ENCODE measurements at places on chromosomes 2 and 18.

GRCh38 chr2:75604484-75604883 lies 42.1 kb upstream of the MRPL19 start:
- no peak overlapping the region for H3K27ac ChIP-seq
- peaks cover 4% of the 10 kb centered on the region for H3K4me1 ChIP-seq
- H3K27me3 ChIP-seq, result peaks cover 3% of the 10 kb centered on the region
- no peaks in the 10 kb centered on the region for H3K36me3 ChIP-seq
- no peak for DNase-seq
- no peak overlapping the region for H3K4me3 ChIP-seq

DNA sequence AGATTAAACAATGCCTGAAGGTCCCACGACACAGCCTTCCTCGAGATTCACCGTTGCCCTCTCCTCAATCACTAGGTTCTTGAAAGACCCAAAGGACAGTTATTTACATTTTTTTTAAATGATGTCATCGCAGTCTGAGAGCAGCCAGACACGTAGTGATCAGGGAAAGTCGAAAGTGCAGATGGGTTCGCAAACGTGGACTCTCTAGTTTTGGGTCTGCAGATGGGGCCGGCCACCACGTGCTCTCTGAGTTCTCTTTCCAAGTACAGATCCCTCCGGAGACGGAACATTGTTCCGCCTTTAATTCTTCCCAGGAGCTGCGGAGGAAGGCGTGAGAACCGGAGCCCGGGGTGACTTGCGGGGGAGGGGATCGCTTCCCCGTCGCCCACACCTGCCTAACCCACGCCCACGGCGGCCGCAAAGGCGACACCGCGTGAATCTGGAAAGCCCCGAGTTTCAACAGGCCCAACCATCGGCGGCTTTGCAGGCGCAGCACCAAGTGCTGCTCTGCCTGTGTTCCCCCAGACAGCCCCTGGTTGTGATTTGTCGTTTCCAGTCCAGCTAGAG lies 54.3 kb downstream of the PKDCC start:
- H3K4me1 ChIP-seq, result peaks cover 30% of the 10 kb centered on the region
- H3K27ac ChIP-seq, result no peak overlapping the region

DNA sequence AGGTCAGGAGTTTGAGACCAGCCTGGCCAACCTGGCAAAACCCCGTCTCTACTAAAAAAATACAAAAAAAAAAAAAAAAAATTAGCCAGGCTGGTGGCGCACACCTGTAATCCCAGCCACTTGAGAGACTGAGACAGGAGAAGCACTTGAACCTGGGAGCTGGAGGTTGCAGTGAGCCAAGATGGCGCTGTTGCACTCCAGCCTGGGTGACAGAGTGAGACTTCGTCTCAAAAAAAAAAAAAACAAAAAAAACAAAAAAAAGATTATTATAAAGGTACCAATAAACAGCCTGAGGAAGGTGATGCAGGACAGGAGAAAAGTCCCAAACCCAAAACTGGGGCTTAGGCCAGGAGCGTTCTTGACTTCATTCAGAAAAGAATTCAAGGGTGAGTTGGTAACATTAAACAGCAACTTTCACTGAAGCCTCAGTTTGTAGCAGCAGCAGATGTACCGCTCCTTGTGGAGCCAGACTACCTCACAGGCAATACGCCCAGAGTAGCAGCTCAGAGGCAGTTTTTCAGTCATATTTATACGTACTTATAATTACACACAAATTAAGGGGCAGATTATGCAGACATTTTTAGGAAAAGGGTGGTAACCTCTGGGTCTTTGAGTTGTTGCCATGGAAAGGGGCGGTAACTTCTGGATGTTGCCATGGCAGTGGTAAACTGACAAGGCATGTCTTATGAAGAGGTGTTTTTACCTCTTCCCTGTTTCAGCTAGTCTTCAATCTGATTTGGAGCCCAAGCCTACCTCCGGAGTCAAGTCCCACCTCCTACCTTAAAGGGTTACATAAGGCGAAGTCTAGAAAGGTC lies 1596.6 kb upstream of the CELF4 start:
- H3K36me3 ChIP-seq, result no peaks in the 10 kb centered on the region
- no peak for DNase-seq
- H3K4me1 ChIP-seq, result no peaks in the 10 kb centered on the region
- H3K27ac ChIP-seq, result no peak overlapping the region

- no peaks in the 10 kb centered on the region for H3K27me3 ChIP-seq
- DNase-seq, result no peak
- H3K4me1 ChIP-seq, result no peaks in the 10 kb centered on the region
- H3K36me3 ChIP-seq, result no peaks in the 10 kb centered on the region
Measured at GRCh38 chr18:63832470-63832869, 55.0 kb upstream of the SERPINB2 start.

DNA sequence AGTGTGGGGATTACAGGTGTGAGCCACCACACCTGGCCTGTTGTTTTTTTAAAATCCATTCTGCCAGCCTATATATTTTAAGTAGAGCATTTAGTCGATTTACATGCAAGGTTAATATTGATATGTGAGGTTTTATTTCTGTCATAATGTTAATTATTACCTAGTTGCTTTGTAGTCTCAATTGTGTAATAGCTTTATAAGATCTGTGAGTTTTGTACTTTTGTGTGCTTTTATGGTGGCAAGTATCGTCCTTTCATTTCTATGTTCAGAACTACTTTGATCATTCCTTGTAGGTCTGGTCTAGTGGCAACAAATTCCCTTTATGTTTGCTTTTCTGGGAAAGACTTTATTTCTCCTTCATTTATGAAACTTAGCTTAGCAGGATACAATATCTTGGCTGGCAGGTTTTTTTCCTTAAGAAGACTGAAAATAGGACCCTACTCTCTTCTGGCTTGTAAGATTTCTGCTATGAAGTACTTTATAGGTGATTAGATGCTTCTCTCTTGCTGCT lies 51.0 kb upstream of the FAM117B start:
- no peak overlapping the region for H3K4me3 ChIP-seq
- H3K4me1 ChIP-seq, result no peaks in the 10 kb centered on the region
- H3K36me3 ChIP-seq, result no peaks in the 10 kb centered on the region
- no peak for DNase-seq
- no peak overlapping the region for H3K27ac ChIP-seq
- no peaks in the 10 kb centered on the region for H3K27me3 ChIP-seq

DNA sequence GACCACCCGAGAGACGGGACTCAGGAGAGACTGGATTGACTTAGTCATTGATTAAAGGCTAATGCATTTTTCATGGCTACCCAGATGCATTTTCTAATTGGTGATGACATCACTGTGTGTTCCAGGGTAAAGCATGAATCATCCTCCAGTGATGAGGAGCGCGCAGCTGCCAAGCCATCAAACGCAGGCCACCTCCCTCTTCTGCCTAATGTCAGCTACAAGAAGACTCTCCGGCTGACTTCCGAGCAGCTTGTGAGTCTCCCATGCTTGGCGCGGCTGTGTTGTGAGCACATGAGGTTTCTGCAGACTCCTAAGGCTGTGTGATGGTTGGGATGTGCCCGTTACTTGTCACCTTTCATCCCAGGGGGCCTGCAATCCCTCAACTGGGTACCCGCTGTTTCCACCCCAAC lies 56.4 kb downstream of the LPIN1 start:
- DNase-seq, result no peak
- H3K27ac ChIP-seq, result no peak overlapping the region
- H3K36me3 ChIP-seq, result peaks cover 35% of the 10 kb centered on the region
- H3K4me1 ChIP-seq, result no peaks in the 10 kb centered on the region
- no peak overlapping the region for H3K4me3 ChIP-seq

GRCh38 chr2:9813312-9814128 lies 29.8 kb upstream of the TAF1B start:
- DNase-seq, result peak; percentile 87
- no peaks in the 10 kb centered on the region for H3K36me3 ChIP-seq
- H3K4me3 ChIP-seq, result no peak overlapping the region

DNA sequence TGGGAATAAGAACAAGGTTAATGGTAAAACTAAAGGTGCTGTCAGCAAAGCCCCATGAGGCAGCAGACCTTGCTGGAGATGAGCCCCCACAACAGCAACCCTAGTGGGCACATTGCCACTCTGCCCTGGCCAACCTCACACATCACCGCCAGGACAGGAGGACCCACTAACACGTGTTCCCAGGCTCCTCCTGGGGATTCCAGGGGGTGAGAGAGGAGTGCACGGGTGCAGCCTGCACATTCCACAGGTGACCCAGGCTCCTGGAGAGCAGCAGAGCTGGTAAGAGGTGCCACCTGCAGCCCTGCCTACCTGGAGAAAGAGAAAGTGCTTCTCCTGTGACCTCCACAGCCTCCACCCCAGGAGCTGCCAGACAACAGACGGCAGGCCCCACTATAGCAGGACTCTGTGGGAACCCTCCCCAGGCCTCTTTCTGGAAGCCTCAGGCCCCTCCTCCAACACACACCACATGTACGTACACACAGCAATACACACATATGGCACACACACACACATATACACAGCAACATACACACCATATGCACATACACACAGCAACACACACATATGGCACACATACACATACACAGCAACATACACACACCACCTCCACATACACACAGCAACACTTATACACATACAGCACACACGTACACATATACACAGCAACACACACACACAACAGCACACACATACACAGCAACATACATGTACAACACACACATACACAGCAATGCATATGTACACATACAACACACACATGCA lies 187.1 kb downstream of the GLI2 start:
- peaks cover 32% of the 10 kb centered on the region for H3K4me1 ChIP-seq
- DNase-seq, result no peak
- H3K36me3 ChIP-seq, result peaks cover 6% of the 10 kb centered on the region
- no peak overlapping the region for H3K27ac ChIP-seq
- H3K4me3 ChIP-seq, result no peak overlapping the region

DNA sequence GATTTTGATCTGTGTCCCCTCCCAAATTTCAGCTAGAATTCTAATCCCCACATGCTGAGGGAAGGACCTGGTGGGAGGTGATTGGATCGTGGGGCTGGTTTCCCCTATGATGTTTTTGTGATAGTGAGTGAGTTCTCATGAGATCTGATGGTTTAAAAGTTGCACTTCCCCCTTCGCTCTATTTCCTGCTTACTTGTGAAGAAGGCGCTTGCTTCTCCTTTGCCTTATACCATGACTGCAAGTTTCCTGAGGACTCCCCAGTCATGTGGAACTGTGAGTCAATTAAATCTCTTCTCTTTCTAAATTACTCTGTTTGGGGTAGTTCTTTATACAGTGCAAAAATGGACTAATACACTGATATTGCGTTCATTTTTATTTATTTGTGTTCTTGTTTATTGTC lies 636.8 kb upstream of the LINC00305 start:
- H3K4me3 ChIP-seq, result no peak overlapping the region
- H3K4me1 ChIP-seq, result no peaks in the 10 kb centered on the region
- H3K27me3 ChIP-seq, result no peaks in the 10 kb centered on the region
- H3K27ac ChIP-seq, result no peak overlapping the region
- no peaks in the 10 kb centered on the region for H3K36me3 ChIP-seq

DNA sequence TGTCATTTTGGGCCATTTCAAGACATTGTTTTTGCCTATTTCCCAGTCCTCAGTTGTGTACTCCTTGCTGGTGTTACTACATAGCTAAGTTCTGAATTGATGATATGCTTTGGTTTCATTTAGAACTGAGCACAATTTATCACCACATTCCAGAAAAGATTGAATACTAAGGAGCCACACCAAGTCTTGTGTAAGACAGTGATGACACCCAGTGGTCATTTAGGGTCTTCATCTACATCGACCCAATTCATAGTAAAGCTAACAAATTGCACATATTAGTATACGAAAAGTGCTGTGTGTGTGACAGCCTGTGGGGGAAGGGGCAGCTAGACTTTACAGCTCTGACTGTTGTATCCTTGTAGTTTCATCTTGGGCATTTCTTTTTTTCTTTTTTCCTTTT lies 10.9 kb upstream of the DLX2 start:
- no peaks in the 10 kb centered on the region for H3K36me3 ChIP-seq
- H3K4me3 ChIP-seq, result no peak overlapping the region
- H3K4me1 ChIP-seq, result no peaks in the 10 kb centered on the region

DNA sequence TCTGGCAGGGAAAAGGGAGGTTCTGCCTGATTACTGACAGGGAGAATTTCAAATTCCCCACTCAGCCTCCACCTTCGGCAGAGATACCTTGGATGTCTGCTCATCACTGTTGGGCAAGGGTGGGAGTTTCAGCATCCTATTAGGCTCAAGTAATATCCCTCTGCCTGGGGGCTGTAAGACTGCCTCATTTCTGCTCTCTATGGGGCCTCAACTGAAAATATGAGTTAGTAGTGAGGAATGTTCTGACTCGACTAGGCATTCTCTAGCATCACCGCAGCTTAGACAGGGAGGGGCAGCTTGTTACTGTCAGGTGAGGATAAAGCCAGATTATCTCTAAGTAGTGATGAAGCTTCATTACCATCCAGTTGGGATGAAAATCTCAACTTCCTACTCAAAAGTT lies 87.7 kb upstream of the LRP1B start:
- no peak overlapping the region for H3K4me3 ChIP-seq
- H3K4me1 ChIP-seq, result no peaks in the 10 kb centered on the region
- H3K27me3 ChIP-seq, result no peaks in the 10 kb centered on the region

DNA sequence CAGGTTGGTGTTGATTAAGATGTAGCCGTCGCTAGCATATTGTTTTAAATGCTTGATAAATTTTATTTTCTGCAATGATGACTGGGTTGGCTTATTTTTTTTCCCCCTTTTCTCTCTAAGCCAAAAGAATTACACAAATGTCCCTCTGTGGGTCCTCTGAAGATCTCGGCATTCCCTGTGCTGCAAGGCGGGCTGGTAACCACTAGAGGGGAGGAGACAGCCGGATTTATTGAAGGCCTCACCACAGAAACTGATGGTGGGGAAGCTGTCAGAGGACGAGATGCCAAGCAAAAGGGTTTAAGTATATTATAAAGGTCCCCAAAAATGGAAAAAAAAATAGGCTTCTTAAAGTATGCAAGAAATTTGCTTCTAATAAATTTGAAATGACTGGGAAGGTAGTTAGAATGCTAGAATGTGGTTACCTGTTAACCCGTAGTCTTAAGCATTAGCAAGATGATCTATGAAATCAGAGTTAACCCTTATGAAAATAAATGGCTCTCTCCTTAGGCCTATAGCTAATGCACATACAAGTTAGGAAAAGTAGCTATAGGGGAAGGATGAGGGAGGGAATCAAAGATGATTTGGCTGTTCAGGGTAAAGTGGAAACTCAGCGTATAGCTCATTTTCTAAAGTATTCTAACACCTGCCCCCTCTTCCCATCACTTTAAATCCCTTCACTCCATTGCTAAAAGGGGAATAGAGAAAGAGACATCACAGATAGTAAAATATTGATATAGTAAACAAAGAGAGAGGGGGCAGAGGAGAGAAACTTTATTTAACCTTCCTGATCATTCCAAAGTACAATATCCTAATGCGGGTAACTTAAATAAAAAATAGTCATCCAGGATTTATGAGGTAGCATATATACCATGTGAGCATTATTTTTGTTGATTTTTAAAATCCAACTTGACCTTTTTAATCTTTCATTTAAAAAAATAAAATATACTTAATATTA lies 894.5 kb upstream of the POU3F3 start:
- DNase-seq, result peak; percentile 34
- no peaks in the 10 kb centered on the region for H3K4me1 ChIP-seq
- H3K27ac ChIP-seq, result no peak overlapping the region
- H3K4me3 ChIP-seq, result no peak overlapping the region
- no peaks in the 10 kb centered on the region for H3K36me3 ChIP-seq

- H3K4me1 ChIP-seq, result no peaks in the 10 kb centered on the region
- no peaks in the 10 kb centered on the region for H3K36me3 ChIP-seq
- H3K4me3 ChIP-seq, result peak overlapping the region; percentile 89
- peak overlapping the region; percentile 71 for H3K27ac ChIP-seq
- H3K27me3 ChIP-seq, result no peaks in the 10 kb centered on the region
Measured at GRCh38 chr2:174485788-174486562, 854 bp downstream of the GPR155 start.

- H3K4me1 ChIP-seq, result peaks cover 4% of the 10 kb centered on the region
- no peak for DNase-seq
- no peak overlapping the region for H3K4me3 ChIP-seq
- no peaks in the 10 kb centered on the region for H3K27me3 ChIP-seq
- no peaks in the 10 kb centered on the region for H3K36me3 ChIP-seq
- no peak overlapping the region for H3K27ac ChIP-seq
Measured at GRCh38 chr18:51522338-51522737, 324.9 kb upstream of the MEX3C start.
